Activated T-cell treated with anti-CD3 and anti-CD28 coated beads, Interleukin-2, amount 50 U/mL, for 72 hours (primary cell): ENCODE measurements at places on chromosomes 11 and 22. TPM values are rescaled to one million over a fixed set of nuclear protein-coding genes. Genes with fewer than 3 reads are reported as not detected.

The SEPTIN3 gene
- total RNA-seq: 4.7 TPM

The C11orf87 gene
- total RNA-seq: not detected

The PGA5 gene
- total RNA-seq: not detected

The FAT3 gene
- not detected for total RNA-seq

The ISX gene
- not detected for total RNA-seq

The LRRC10B gene
- not detected for total RNA-seq

The CNGA4 gene
- 0.29 TPM for total RNA-seq

The GSTT2 gene
- not detected for total RNA-seq

The DCHS1 gene
- 2.1 TPM for total RNA-seq

The CDKN1C gene
- total RNA-seq: 2.6 TPM

The OR5P2 gene
- total RNA-seq: not detected

The GPR83 gene
- total RNA-seq: 0.19 TPM

The CECR2 gene
- 0.23 TPM for total RNA-seq

The AMPD3 gene
- total RNA-seq: 21.6 TPM

The LRRC56 gene
- total RNA-seq: 1.2 TPM

- DNase-seq: no peak
Measured at GRCh38 chr11:9066433-9066925, 24.9 kb downstream of the SCUBE2 start.

DNA sequence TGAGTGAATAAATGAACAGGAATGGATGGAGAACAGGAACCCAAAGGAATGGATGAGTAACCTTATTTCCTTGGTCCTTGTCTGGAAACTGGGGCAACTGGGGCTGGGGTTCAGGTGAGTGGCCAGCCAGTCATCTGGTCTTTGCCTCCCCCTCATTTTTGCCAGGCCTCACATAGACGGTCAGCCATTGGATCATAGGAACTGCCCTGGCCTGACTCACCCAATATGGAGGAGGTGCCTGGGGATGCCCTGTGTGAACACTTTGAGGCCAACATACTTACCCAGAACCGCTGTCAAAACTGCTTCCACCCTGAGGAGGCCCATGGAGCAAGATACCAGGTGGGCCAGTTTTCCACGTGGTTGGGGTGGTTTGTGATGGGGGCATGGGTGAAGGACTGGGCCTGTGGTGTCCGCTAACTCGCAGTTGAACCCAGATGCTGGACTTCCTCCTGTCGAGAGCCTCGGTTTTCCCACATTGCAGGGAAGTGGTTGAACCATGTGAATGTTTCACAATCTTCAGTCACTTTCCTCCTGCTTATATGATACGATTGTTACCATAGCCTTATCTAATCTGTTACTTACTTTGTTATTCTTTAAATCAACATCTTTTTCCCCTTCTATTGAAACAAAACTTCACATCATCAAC, 4.4 kb downstream of the TRIOBP start:
- no peak for DNase-seq

DNA sequence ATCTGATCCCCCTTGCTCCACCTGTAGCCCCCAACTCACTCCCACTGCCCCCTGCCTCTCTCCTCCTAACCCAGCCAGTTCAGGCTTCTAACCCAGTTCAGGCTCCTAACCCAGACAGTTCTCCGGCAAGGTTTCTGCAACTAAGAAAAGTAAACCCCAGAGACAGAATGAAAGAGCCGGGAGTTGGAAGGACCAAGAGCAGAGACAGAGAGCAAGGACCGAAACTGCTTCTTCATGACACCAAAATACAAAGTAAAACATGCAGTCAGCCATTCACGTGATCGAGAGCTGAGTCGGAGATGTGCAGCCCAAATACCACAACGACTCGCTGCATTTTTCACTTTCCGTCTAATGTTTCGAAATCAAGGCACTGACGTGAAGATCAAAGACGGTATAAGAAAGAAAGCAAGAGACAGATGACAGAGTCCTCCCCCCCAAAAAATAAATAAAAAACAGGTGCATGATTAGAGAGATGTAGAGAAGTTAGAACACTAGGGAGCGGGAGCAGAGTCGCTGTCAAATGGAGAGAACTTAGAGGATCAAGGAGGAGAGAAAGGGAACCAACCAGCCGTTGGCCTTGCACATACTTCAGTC, 884 bp downstream of the IL10RA start:
- DNase-seq: peak; percentile 83

- no peak for DNase-seq
Measured at GRCh38 chr22:41996826-41997225, 1.8 kb upstream of the WBP2NL start.

DNA sequence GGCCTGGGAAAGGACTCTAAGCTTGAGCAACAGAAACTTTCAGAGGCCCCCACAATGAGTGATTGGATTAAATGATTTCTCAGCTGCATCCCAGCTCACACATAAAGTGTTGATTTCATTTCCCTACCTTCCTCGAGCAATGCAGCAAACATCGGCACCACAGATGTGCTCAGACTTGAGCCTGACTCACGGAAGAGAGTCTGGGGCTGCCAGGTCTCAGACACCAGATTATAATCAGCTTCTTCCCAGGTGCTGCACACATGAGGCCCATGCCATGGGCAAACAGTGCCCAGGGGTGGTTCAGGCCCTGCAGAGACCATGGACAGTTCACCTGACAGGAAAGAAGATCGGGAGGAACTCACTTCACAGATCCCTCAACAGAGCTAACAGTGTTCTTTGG, 226.6 kb upstream of the TENM4 start:
- no peak for DNase-seq

DNA sequence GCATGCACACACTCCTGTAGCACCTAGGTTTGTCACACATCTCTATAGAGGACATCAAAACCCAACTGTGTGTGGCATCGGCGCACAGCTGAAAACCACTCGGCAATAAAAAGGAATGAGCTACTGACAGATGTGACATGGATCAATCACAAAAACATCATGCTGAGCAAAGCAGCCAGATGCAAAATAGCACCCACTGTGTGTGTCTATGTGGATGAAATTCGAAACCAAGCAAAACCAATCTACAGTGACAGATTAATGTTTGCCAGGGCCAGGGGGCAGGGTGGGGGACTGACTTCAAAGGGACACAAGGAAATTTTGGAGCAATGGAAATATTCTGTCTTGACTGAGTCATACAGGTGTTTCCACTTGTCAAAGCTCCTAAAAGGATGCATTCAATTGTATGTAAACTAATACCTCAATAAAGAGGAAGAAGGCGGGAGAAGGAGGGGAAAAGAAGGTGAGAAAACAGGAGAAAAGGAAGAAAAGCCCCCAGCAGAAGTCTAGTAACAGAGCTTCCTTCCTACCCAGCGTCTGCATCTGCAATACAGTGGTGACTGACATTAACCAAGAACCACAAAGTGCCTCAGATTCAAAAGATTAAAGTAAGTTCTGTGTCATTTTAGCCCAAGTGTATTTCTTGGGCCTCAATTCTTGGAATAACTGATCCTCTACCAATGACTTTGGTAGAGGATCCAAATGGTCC, 49.8 kb downstream of the PACSIN2 start:
- DNase-seq: peak; percentile 57

GRCh38 chr11:8314916-8315315, 51.2 kb upstream of the LMO1 start:
- no peak for DNase-seq

DNA sequence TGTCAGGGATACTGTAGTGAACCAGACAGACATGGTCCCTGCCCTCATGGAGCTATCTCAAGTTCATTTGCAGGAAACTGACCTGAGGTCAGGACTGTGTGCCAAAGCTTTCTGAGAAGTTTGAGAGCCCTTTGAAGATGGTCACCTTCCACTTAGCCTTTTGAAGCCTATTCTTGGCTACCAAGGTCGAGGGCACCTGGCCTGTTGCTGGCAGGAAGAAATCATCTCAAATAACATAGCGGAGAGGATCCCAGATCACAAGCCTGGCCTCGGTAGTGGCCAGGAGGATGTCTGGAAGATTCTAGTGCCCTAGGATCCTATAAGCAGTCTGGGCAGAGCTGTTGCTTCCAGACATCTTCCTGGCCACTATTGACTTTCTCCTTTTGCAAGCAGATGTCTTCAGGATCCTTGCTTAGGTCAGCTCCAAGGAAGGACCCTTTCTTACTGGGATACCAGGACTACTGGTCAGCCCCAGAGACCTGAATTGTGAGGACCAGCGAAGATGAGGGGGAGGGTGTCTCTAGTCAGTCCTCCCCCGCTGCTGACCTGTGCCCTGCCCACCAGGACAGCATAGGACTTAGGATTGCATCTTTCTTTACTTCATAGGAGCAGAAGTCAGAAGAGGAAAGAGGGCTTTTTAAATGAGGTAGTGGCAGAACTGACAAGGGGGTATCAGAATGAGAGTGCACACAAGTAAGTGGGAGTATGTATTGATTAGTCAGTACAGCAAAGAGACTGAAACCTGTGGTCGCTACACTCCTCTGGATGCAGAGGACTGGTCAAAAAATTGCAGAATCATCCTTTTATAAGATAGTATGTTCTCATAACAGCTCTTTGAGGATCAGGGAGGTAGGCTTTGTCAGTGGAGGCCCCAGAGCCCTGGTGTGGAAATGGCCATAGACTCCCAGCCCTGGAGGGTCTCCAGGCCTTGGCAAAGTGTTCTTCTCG, 94.8 kb downstream of the TEAD1 start:
- DNase-seq: no peak

DNA sequence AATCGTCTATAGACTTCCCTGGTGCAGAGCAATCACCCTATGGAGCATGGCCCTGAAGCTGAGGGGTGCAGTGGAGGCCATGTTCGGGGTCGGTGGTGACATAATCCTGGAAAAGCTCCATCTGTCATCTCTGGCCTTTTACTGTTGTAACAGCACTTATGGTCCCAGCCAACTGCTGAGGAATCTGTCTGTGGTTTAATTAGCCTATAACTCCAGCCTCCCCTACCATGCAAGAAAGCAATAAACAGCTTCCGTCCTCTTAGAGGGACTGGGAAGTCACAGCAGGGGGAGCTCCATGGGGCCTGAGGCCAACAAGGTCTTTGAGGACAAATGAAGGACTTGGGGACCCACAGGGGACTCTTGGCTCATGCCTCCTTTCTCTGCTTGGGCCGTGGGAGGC, 159.1 kb upstream of the NECTIN1 start:
- no peak for DNase-seq

- no peak for DNase-seq
Measured at GRCh38 chr11:2825261-2825888, 60.2 kb downstream of the CDKN1C start.

GRCh38 chr11:86035164-86035563, 33.7 kb downstream of the PICALM start:
- no peak for DNase-seq

- DNase-seq: no peak
Measured at GRCh38 chr11:43925932-43926505, 16.4 kb upstream of the C11orf96 start.

DNA sequence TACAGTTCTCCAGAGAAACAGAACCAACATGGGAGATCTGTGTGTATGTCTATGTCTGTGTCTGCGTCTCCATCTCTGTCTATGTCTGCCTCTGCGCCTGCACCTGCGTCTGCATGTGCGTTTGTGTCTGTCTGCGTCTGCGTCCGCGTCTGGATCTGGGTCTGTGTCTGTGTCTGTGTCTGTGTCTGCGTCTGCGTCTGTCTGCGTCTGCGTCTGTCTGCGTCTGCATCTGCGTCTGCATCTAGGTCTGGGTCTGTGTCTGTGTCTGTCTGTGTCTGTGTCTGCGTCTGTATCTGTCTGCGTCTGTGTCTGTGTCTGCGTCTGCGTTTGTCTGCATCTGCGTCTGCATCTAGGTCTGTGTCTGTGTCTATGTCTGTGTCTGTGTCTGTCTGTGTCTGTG, 88.4 kb upstream of the SLC22A12 start:
- no peak for DNase-seq
